Activated CD8-positive, alpha-beta memory T cell treated with anti-CD3 and anti-CD28 coated beads for 4 hours (primary cell): ENCODE measurements at places on chromosomes 6 and 20.
A peak's percentile ranks its signal among the peaks of the same experiment; 100 is the strongest.

- DNase-seq = no peak
These were observed 11.0 kb downstream of the FRS3 start for GRCh38 chr6:41768545-41769308.

GRCh38 chr20:25629816-25630499 is 6.1 kb upstream of the NANP start:
- no peak for DNase-seq

DNA sequence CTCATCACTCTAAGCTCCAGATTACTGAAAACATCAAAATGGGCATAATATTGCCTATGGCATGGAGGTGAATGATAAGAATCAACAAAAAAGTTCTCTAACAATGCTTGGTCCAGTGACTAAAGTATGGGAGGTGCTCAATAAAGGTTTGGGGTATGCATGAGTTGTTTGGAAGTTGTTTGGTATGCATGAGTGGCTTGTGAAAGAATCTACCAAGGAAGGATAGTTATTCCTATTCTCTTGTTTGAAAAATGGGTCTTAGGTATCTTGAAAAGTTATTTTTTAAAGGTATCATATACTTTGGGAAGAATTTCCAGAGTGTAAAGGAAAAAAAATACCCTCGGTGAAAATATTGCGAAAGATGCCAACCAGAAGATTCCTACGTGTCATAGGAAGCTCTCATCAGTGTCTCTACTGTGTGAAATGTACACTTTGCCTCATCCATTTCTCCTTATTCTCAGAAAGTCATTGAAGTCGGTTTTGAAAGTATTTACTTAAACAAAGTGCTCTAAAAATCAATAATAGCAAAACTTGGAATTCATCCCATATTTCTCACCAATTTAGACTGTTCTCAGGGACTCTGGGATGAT is 449.8 kb downstream of the ADGRB3 start:
- no peak for DNase-seq

DNA sequence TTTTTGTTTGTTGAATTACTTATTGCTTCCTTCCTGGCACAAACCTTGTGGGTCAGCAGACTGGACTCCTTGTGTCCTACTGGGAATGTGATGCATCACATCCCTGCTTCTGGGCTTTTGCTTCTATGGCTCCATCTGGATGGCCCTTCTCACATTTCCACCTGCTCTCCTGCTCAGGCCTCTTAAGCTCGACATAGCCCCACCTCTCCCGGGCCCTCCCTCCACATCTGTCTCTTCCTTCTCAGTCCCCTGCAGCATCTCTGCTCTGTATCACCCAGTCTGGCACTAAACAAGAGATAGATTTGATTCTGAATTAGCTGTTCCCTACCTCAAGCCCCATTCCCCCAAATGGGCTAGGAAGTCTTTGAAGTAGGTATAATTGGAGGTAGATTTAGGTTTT is 356.8 kb downstream of the DHX35 start:
- no peak for DNase-seq

- no peak for DNase-seq
These were observed 64.1 kb upstream of the ZNF217 start for GRCh38 chr20:53657732-53658131.

DNA sequence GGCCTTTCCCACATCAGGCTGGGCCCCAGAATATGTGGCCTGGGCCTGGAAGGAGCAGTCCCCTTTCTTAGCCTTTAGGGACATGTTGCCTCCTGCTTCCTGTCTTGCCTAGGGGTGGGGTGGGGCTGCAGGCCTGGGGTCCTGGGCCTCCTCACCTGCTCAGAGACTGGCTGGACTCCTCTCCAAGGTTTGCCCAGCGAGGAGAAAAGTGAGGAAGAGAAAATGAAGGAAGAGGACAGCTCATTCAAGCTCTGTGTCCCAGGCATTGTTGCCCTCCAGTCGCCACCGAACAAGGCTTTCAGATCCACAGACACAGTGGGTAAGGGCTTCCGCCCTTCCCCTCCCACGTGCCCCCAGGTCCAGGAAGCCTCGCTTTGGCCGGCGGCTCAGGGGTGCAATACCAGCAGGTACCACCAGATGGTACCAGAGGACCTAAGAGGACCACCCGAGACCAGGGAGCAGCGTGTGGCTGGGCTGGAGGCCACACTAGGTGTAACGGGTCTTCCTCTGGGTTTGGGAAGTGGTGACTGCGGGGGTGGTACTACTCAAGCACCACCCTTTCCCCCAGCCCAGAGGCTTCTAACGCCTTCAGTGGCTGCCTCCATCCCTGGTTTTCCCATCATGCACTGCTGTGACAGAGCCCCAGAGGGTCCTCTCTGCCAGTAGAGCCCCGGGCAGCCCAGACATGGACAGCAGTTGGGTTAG is 5.5 kb upstream of the BAK1 start:
- DNase-seq = peak; percentile 82

DNA sequence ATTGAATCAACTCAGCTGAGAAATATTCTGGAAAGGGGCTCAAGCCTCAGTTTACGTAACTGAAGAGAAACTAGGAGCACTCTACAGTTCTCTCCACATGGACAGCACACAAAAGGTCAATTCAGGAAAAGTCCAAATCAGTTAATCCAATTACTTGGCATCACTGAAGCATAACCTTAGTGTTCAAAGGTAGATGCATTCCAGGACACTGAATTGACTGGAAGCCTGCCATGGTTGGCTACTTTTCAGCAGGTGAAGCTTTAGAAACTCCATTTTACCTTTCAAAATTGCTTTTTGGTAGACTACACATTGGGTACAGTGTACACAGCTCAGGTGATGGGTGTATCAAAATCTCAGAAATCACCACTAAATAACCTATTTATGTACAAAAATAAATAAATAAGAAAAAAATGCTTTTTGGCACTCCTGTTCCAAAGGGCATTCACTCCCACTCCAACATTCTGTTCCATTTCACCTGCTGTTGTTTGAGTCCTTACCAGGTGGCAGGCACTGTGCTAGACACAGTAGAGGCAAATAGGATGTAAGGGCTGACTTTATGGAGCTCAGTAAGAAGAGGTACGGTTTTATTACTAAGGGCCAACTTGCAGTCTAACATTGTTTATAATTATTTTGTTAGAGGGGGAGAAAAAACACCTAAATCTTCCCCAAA is 153.4 kb downstream of the FAXC start:
- no peak for DNase-seq

DNA sequence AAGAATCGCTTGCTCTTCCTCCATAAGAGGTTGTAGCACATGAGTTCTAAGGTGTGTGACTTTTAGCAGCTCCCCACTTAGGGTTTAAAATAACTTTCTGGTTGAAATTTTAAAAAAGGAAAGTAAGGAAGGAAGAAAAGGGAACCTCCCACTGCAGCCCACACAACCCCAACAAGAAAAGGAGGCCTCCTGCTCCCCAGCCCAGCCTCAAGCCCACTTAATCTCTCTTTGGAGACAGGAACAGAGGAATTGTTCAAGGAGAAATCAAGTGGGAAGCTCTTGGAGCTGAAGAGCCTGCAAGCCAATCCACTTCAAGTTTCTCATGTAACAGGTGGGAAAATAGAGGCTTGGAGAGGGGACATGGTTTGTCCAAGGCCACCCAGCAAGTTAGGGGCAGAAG is 39.1 kb upstream of the PREX1 start:
- no peak for DNase-seq

DNA sequence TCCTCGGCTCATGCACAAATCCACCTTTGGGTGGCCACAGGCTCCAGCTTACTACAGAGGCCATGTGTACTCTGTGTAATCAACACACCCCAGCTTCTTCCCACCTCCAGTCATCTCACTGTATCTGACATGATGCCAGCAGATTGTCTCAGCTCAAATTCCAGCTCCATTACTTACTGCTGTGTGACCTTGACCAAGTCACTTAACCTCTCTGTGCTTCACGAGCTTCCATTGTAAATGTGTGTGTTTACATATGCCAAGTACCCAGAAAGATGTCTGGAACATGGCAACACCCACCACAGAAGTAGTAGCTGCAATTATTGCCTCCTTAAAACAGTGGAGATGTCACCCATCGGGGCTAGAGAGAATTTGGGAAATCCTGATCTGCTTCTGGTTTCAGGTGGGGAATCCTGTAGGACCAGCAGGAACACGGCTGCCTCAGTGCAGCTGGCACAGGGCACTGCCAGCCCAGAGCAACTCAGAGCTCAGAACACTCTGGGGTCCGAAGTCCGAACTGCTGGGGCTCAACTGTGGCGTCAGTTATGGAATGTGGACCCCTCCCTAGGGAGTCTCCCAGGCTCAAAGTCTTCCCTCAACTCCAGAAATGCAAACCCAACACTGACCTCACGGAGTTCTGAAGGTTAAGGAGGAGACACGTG is 21.2 kb upstream of the HLA-B start:
- DNase-seq = no peak

DNA sequence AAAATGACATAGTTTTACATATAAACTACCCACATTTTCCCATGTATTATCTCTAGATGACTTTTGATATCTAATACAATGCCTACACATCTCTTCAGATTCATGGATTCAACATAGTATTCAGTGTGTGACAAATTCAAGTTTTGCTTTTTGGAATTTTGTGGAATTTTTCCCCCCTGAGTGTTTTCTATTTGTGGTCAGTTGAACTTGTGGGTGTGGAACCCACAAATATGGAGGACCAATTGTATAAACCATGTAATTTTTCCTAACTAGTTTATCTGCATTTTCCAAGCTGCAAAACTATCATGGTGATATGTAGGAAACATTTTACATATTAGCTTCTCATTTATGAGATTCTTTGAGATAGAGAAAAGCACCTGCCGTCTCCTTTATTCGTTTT is 374.3 kb upstream of the SOX4 start:
- DNase-seq = no peak

GRCh38 chr6:167706313-167707109 is 120.2 kb upstream of the AFDN start:
- peak; percentile 9 for DNase-seq

GRCh38 chr6:170127151-170127550 is 163.7 kb downstream of the DLL1 start:
- no peak for DNase-seq

- no peak for DNase-seq
These were observed 38.9 kb downstream of the ARHGAP40 start for GRCh38 chr20:38640521-38640920.

DNA sequence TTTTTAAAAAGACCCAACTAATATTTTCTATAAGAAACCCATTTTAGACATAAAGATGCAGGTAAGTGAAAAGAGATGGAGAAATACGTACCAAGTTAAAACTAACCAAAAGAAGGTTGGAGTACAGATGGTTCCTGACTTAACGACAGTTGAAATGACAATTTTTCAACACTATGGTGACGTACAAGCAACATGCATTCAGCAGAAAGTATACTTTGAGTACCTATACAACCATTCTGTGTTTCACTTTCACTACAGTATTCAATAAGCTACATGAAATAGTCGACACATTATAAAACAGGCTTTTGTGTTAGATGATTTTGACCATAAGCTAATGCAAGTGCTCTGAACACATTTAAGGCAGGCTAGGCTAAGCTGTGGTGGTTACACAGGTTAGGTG is 228.9 kb downstream of the RNGTT start:
- DNase-seq = no peak

DNA sequence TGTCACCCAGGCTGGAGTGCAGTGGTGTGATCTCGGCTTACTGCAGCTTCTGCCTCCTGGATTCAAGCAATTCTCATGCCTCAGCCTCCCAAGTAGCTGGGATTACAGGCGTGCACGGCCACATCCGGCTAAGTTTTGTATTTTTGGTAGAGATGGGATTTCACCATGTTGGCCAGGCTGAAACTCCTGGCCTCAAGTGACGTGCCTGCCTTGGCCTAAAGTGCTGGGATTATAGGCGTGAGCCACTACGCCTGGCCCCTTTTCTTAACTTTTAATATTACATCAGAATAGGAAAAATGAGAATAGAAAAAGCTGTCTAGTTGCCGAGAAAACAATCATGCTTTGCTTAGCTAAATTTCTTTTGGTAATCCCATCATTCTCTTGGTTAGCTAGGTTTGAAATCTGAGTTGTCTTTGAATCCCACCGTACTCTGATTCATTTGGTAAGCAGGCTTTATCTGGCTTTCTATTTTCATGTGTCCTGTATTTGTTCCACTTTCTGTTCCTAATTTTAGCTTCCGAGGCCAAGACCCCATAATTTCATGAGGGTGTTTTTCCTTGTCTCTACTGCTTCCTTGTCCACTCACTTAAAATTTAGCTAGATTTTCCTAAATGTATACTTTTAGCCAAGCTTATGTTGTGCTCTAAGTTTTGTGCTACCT is 83.5 kb downstream of the NCOA3 start:
- DNase-seq = no peak

GRCh38 chr6:38432479-38432878 is 207.2 kb downstream of the BTBD9 start:
- DNase-seq = no peak
